ENCODE measurements at places on chromosomes 6 and 20.

DNA sequence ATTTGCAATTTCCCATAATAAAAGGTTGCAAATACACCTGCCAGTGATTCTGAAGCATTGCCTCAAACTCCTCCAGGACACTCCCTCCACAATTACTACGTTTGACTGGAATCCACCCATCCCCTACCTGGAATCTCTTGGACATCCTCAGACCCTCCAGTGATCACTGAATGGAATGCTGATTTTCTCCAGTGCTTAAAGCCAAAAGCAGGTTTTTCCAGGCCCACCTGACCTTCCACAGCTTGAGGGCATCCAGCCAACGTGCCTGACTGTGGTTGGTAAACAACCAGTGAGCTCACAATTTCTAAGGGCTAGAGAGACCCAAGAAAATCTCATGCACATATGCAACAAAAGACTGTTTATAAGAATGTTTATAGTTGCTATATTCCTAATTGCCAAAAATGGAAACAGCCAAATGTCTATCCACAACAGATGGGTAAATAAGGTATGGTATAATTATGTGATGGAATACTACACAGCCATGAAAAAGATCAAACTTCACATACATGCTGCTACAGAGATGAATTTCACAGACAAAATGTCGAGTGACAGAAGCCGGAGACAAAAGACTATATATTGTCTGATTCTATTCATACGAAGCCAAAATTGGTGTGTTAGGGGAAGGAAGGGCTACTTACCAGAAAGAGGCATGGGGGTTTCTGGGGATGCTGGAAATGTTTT lies 147.1 kb upstream of the RREB1 start:
- DNase-seq, result no peak

- no peak for DNase-seq
These were observed 451.0 kb upstream of the SULF2 start for GRCh38 chr20:48236000-48236970.

DNA sequence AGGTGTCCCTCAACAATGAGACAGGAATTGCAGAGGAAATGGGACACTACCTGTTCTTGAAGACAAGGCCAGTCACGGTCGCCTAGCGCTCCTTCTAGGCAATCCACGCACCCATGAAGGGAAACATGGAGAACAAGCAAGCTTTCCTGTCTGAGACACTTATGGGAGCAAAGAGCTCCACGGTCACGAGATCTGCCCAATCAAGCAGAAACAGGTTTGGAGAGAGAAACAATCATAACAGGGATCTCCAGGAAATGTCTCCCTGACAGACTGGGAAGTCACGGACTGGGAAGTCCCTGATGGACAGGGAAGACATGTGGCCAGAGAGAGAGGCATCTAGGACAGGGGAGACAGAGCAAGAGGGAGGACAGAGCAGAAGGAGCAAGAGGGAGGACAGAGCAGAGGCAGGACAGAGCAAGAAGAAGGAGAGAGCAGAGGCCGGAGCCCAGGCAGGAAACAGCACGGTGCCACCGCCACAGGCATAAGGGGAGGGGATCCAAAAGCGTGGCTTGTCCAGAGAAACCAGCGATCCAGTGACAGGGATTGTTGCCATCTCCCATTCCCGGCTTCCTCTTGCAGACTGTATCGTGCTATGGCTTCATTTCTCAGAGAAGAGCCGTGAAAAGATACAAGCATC lies 167.8 kb upstream of the ZNF337 start:
- DNase-seq, result no peak

DNA sequence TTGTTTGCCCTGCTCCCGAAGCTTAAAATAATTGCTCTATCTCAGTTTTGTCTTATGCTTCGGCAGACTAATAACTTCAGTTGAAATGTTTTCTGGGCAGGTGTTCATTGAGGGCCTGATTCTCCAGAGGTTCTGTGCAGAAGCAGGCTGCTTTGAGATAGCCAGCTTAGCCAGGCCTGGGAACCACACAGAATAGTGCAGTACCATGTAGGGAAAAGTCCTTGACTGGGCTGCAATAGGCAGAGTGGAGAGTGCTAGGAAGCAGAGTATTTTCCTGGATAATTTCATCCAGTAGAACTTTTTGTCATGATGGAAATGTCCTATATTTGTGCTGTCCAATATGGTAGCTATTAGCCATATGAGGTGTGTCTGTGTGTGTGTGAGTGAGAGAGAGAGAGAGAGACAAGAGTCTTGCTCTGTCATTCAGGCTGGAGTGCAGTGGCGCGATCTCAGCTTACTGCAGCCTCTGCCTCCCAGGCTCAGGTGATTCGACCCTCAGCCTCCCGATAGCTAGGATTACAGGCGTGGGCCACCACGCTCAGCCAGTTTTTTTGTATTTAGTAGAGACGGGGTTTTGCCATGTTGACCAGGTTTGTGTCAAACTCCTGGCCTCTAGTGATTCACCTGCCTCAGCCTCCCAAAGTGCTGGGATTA lies 15.9 kb downstream of the TOP1 start:
- DNase-seq, result no peak

DNA sequence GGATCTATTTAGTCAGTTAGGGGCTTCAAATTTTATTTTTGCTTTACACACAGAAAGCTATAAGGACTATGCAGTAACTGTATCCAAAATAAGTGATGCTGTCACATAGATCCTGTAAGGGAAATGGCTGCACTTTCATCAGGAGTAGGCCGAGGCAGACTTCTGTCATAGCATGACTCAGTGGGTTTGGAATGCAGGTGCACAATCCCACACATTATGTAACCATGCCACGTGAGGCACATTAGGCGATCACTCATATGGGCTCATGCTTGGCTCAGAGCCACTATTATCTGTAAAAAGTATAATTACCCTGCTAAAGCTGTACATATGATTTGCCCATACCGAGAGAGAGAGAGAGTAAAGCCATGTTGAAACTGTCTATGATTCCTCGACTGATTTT lies 1189.4 kb upstream of the EYS start:
- DNase-seq, result peak; percentile 69

GRCh38 chr6:143009851-143010250 lies 50.8 kb upstream of the AIG1 start:
- no peak for DNase-seq

GRCh38 chr6:51292659-51293058 lies 474.0 kb downstream of the TFAP2B start:
- no peak for DNase-seq

DNA sequence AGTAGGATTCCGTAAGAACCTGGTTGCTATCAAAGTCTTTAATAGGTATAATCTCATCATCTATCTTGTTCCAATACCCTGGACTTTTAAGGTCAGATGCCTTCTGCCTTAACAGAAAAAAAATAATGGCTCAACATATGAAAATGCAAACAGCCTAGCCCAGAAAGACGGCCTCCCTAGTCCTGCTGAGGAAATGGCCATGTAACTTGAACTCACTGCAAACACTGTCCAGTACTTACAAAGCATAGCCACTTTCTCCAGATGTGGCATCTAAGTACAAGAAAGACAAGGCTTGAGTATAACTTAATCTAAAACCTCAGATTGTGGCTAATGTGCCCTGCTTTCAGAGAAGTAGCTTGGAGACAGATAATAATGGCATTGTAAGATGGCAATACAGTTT lies 26.5 kb downstream of the FASTKD5 start:
- no peak for DNase-seq

DNA sequence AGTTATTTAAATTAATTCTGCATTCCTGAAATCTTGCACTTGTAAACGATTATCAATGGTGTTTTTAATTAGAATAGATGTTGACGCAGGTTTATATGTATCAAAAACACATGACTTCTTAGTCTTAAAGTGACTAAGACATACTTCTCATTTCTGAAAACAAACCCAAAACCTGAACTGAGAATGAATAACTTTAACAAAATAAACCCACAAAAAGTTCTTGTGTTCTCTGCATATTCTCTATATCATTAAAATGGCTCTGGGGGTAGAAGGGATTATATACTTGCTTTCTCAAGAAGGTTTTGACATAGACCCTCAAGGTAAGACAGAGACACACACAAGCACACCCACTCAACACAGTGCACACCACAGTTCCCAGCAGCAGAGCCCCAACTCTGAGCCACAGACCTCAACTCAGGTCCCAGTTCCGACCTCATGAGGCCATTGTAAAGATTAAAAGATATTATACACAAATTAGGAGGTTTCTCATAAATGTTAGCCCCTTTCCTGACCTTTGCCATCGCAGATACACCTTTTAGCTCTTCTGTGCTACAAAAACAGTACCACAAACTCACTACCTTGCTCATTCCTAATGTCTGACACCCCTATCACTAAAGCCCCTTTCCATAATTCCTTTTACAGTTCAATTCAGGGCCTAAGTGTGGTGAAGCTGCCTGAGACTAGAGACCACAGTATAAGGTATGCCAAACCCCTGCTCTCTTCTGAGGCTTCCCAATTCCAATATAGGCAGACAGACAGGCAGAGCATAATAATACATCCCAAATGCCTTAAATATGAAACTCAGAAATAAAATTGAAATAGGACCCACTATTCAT lies 267.8 kb downstream of the PTPRK start:
- no peak for DNase-seq

DNA sequence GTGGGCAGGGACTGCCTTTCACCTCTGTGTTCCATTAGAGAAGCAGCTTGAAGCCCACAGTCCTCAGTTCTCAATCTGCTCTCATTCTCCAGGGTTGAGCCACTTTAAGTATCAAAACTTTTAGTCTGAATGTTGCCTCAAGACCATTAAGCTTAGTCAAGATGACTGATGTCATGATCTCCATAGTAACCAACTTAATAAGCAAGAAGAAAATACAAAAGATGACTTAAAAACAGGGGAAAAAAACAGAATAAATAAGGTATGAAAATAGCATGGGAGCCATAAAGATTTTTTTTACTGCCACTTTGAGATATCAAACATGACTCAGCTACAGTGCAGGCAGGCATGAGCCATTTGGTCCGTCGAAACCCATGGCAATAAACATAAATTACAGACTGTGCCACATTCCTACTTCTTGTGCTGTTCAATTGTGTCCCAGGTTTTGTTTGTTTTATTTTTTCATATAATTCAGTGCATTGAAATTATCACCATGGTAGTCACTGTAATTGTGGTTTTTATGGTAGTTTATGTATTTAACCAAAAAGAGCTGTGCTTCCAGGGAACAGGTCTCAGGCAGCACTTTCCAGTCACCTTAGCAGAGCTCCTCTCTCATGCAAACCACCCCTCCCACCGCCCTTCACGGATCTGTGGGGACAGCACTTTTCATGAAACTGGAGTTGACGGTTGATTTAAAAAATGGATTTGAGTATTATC lies 156.5 kb upstream of the INSM1 start:
- peak; percentile 96 for DNase-seq

DNA sequence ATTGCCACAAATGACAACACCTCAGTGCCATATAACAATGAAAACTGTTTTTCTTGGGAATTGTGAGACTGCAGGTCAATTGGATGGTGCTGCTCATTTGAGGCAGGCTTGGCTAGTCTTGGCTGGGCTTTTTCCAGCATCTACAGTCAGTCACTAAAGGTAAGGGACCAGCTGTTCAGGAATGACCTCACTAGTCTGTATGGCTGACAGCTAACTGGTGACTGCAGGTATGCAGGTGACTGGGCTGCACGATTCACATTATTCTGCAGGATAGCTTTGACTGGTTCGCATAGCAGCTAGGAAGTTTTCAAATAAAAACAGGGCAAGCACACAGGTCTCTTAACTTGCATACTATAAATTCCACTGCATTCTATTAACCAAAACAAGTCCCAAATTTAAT lies 22.1 kb upstream of the HMGCLL1 start:
- DNase-seq, result no peak

DNA sequence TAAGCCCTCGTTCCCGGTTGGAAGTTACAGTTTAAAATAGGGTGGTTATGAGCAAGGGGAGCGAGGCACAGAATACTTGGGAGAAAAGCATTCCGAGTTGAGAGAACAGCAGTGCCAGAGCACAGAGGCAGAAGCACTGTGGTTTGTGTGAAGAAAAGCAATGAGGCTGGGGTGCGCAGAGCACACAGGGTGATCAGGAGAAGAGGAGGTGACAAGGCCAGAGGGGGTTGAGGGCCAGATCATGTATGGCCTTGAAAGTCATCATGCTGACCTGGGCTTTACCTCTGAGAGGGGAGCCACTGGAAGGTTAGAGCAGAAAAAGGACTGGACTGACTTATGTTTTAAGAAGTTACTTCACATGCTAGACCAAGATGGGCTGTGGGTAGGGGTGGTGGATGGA lies 3.5 kb upstream of the BTN3A2 start:
- no peak for DNase-seq

- no peak for DNase-seq
These were observed 319.1 kb downstream of the TFAP2B start for GRCh38 chr6:51137777-51138176.

DNA sequence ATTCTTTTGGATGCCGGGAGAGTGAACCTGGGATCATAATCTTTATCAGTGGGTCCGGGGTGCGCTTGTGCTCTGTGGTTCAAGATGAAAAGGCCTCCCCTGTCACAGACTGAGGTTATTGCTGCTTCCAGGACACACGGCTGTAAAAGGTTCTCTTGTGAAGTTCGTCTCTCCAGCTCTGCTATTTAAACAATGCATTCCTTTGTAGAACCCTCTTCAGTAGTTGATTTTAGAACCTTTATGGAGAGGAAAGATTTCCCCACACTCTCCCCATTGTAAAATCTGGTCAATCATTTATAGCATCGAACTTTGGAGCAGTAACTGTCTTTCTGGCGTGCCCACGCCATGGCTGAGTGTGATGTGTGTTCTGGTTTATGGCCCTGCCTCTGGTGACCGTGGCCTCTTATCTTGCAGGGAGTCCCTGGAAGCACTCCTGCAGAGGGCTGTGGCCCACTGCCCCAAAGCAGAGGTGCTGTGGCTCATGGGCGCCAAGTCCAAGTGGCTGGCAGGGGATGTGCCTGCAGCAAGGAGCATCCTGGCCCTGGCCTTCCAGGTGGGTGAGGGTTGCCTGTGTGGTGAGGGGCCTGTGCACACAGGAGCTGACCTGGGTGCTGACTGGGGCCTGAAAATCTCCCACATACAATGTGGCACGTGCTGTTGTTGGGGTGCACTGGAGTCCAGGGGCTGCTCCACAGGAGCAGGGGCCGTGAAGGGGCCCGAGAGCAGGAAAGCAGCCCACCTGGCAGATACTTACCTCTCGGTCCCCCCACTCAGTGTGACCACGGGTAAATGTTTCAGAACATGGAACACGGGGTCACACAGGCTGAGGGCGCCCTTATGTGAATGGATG lies 11.6 kb upstream of the C20orf204 start:
- DNase-seq, result no peak

DNA sequence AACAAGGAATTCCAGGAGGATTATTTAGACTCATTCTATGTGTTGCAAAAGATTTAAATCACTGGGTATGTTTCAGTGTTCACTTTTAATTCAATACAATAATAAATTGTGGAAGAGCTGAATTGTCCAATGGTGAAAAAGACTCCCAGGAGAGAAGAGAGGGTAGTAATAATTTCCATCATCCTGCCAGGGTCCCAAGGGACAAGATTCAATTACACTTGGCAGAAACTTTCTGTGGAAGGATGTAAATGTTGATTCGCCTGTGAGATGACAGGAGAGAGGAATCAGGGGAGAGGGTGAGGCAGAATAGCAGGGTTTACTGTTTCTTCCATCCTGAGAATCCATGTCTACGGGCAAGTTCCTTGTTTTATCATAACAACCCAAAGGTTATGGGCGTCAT lies 342.7 kb downstream of the ESR1 start:
- DNase-seq, result no peak

- no peak for DNase-seq
These were observed 50.6 kb upstream of the NELFCD start for GRCh38 chr20:58930496-58930895.

Measured in A172 (cell line).